ENCODE measurements at places on chromosomes 13 and 19.
A peak's percentile ranks its signal among the peaks of the same experiment; 100 is the strongest.

- DNase-seq = no peak
Observed at GRCh38 chr19:41535029-41535622, 40.8 kb upstream of the CEACAM21 start.

- peak; percentile 32 for DNase-seq
Observed at GRCh38 chr19:38389101-38389925, 816 bp downstream of the SPRED3 start.

GRCh38 chr19:582497-583197 lies 7.0 kb upstream of the HCN2 start:
- DNase-seq = no peak

DNA sequence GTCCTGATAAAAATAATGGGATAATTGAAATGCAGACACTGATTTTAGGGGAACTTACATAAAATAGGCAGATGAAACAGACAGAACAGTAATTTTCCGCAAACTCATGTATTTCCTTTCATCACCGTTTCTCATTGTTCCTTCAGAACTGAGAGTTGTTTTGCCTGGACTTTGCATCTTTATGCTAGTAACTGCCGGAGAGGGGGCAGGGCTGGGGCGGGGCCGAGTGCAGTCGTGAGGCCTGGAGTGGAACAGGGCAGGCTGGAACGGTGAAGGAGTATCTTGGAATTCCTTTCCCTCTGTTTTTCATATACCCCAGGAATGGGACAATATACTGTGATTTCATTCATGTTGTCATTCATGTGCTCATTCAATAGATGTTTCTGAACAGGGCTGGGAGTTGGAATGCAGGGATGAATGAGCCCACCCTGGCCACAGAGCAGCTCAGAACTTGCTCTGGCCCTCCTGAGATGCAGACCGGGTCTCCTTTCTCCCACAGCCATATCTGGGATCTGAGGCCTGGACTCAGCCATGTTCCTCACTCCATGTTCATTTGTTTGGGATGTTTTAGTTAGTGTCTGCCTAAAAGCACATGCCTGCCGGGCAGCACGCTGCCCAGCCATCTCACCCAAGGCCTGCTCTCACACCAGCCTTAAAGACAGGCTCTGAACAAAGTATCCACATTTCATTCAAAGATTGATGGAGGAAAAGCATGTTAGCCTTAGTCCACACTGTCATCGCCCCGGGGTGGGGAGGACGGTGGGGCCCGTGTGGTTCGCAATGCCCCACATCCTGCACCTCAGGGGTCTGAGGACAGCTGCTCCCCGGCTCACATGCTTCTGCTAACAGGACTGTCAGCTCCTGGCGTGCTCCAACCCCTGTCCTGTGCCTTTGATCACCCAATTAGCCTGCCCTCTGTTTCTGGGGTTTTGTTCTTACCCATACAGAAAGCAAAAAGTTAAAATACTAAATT lies 92.9 kb downstream of the SOX1 start:
- DNase-seq = no peak

DNA sequence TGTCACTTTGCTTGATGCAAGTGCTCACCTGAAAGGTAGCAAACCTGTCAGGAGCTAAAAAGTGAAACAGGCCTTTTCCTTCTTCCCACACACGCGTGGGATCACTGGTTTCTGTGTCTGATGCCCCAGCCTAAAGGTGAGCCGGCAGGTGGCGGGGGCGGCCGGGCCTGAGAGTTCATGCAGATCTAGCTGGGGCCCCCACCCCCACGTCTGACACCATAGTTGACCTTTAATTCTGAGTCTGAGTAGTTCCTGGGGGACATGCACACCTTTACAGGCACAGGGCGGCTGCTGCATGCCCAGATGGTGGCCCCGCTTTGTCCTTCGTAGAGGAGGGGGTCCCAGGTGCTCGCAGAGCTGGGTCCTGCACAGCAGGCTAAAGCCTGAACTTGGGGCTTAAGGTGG lies 345.3 kb downstream of the TEX29 start:
- DNase-seq = no peak

GRCh38 chr13:54486421-54487166 lies 1458.0 kb downstream of the OLFM4 start:
- DNase-seq = no peak

GRCh38 chr19:16473875-16474392 lies 2.2 kb upstream of the EPS15L1 start:
- DNase-seq = no peak

DNA sequence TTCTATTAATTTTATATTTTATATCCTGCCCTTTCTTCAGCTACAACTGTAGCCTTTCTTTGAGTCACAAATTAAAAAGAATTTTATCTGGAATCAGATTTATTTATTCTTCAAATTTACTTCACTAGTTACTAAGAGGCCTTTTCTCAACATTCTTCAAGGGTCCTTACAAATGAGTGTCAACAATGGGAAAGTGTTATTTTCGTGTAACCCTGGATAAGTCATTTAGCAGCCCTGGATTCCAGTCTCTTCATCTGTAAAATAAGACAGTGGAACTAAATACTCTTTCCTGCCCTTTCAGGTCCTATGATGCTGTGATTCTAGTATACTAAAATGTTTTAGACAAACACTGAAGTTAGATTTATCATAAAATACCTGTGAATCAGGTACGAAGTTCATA lies 397.0 kb downstream of the KLF12 start:
- no peak for DNase-seq

DNA sequence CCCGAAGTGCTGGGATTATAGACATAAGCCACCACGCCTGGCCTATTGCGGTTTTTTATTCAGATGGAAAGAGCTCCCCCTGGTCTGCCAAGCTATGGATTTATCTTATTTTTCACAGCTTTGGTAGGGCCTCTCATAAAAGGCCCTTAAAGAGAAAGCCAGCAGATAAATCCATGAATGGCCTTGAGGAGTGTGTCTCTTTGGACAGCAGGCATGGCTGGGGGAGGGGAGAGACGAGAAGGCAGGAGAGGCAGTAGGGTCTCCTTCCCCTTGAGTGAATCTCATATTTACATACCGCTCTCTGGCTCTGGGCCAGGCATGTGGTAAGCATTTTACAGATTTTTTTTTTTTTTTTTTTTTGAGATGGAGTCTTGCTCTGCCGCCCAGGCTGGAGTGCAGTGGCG lies 25.2 kb downstream of the MARK4 start:
- no peak for DNase-seq

- no peak for DNase-seq
Observed at GRCh38 chr19:51550848-51551672, 19.6 kb upstream of the SIGLEC6 start.

- DNase-seq = no peak
Observed at GRCh38 chr13:46170268-46170667, 11.7 kb downstream of the LCP1 start.

DNA sequence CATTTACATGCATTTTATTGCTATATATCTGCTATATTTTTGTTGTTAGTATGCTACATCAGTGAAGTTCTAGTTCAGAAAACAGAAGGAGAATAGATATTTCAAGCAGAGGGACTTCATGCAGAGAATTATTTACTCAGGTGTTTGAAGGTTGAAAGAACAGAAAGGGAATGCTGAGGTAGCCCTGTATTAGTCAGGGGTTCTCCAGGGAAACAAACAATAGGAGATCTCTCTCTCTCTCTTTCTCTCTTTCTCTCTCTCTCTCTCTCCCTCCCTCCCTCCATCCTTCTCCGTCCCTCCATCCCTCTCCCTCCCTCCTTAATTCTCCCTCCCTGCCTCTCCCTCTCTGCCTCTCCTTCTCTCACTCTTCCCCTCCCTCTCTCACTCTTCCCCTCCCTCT lies 114.3 kb upstream of the TDRD3 start:
- DNase-seq = no peak

DNA sequence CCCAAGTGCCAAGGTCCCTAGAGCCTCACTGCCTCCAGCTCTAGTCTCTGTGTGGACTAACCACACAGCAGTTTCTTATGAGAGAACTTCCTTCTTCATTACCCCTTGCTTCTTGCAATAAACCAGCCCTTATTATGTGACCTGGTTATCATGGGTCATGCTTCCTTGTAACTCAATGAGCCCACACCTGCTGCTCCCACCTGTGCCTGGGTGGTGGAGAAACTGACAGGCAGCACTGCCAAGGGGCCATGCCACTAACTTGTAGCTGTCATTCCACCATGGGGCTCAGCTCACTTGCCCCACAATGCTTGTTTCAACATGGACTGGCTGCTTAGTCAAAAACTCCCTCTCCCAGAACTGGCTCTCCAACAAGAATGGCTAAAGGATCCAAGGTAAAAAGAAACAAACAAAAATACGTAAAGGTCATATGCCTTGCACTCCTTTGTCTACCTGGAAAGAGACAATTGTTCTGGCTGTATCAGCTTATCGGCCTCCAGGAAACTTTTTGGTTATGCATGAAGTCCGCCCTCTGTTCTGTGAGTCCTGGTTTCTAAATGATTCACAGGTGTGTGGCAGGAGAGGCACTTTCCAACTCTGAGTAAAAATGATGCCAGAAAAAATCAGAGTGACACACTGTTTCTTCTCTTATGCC lies 446.4 kb downstream of the COG6 start:
- DNase-seq = no peak

- DNase-seq = peak; percentile 82
Observed at GRCh38 chr19:46014941-46015686, 7.7 kb downstream of the PGLYRP1 start.

GRCh38 chr13:112233256-112233655 lies 142.9 kb upstream of the SPACA7 start:
- no peak for DNase-seq

- DNase-seq = no peak
Observed at GRCh38 chr19:39679056-39679790, 23.5 kb downstream of the LGALS16 start.

- DNase-seq = no peak
Observed at GRCh38 chr19:23527797-23528196, 132.5 kb upstream of the ZNF91 start.
